SK-MEL-5 (cell line): ENCODE measurements at places on chromosomes 2 and 18.
A peak's percentile ranks its signal among the peaks of the same experiment; 100 is the strongest.

DNA sequence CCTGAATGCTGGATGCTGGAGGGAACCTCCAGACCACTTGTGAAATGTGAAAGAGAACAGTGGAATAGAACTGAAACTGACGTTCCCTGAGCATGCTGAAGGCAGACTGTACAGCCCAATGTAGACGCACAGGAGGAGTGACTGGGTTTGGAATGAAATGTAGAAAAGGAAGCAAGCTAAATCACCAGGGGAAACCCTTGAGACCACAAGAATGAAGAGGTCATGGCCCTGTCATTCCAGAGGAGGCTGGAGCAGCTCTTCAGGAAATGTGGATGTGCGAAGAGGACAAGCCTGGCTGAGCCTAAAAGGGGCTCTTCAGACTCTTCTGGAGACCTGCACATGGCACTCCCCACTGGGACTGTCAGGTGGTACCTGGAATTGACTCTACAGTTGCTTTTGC lies 118.5 kb upstream of the ALPP start:
- peak; percentile 2 for DNase-seq

- DNase-seq = no peak
Measured at GRCh38 chr18:8376113-8376512, 233.1 kb upstream of the RAB12 start.

- DNase-seq = no peak
Measured at GRCh38 chr2:23158306-23158705, 226.7 kb upstream of the KLHL29 start.

DNA sequence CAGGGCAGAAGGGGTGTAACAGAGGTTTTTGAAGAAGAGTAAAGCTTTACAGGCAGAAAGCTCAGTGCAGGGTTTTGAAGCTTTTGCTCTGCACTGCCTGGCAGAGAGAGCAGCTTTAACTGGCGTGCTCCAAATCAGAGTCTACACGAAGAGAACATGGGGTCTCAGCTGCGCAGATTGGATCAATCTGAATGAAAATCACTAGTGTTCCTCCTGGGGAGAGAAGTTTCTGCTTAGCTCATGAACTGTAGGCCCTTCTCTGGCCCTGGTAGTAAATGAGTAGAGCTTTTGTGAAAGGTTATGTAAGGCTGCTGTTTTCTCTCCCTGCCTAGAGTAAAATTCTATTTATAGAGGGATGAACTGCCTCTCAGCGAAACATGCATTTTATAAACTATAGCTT lies 13.6 kb downstream of the DCC start:
- peak; percentile 29 for DNase-seq
